ENCODE measurements at places on chromosomes 6 and 20.

GRCh38 chr6:149085557-149085938 is 232.0 kb upstream of the TAB2 start:
- DNase-seq: no peak

DNA sequence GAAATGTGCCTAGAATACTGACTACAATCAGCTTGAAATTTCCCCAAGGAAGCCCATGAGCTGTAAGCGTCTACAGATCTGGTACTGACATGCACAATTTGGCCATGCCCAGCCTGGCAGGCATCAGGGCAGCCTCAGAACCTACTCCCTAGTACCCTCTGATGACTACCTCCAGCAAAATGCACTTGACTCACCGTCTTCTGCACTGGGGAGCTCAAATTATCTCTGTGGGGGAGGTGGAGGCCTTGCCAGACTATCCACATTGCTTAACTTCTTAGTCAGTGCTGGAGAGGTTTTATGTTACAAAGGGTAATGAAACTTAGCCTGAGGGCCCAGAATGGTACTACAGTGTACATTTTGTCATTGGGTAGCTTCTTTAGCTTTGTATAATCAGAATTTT is 126.0 kb upstream of the ADGRF1 start:
- DNase-seq: no peak

DNA sequence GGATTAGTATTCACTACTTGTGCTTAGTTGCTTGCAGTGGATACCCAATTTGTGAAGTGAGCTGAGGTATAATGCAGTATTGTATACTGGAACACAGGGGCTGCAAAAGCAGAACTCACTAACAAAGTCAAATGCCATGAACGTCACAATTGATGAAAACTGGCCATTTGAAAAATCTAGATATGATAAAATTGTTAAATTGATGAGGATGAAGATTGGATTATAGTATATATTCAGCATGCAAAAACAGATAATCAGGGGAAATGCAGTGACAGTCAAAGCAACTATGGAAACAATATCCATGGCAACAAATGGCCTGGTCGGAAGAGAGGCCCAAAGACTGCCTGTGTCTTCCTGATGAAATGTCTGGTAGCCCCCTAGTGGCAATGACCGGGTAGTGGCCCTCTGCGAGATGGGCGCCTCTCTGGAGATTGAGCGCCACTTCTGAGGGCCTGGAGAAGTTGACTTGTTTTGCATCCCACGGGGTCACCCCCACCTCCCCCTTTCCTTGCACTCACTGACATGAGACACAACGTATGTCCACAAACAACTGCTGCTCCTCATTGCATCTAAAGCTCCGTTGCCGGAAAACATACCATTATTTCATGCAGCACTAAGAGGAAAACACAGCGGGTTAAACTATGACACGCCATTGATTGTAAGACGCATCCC is 43.6 kb downstream of the C6orf15 start:
- peak; percentile 67 for DNase-seq

DNA sequence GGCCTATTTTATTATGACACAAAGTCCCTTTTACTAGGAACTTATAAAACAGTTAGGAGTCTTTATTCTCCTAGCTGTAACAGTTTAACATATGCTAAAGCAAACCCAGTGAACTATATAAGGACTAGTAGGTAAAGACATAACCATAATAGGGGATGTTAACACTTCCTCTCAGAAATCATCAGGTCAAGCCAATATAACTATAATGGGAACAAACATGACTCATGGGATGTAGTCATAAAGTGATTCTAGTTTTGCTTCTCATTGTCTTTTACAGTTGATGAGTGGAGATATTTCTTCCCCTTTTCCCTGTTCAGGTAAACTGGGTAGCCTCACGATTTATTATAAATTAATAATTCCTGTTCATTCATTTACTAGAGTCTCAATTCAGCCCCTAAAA is 9.7 kb downstream of the PTCHD4 start:
- no peak for DNase-seq

DNA sequence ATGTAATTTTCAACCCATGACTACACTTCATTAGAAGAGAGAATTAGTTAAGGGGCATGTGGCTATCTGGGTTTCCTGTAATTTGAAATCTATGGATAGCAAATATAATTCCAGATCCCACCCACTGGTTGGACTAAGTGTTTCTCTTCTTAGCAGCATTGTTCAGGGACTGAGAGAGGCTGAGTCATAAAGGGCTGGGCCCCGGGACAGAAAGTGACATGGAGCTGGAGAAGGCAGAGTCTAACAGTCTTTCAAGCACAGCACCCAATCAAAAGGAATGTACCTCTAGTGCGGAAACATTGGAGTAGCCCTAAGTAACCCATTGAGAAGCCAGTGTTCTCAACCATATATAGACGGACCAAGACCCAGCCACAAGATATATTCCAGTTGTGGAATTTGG is 363.9 kb downstream of the DHX35 start:
- no peak for DNase-seq

- DNase-seq: no peak
Measured at GRCh38 chr6:14547284-14547998, 429.9 kb downstream of the CD83 start.

GRCh38 chr20:46992640-46993035 is 98.0 kb downstream of the EYA2 start:
- no peak for DNase-seq

GRCh38 chr20:61755971-61756845 is 309.5 kb downstream of the TAF4 start:
- no peak for DNase-seq

DNA sequence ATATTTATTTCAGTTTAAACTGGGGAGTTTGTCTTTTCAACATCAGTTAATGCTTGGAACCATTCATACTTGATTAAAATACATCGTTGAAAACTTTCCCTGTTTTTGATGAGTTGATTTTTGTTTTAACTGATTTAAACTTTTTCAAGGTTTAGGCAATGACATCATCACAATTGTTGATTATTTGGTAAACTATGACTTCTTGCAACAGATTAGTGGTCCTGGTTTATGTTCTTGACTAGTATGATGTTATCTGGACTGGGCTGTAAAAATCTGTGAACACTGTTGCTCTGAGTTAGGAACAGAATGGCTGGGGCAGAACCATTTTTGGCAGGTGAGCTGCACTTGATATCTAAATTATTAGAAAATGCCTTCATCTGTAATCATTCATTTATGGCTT is at the start of gene ZC2HC1B:
Gene ZC2HC1B, plus strand, starts transcription at position 241 of the 400 bp plus-strand sequence. Its CDS starts 66 bp downstream, at position 307.
- DNase-seq: no peak

- DNase-seq: no peak
Measured at GRCh38 chr6:45078432-45078831, 249.7 kb upstream of the RUNX2 start.

DNA sequence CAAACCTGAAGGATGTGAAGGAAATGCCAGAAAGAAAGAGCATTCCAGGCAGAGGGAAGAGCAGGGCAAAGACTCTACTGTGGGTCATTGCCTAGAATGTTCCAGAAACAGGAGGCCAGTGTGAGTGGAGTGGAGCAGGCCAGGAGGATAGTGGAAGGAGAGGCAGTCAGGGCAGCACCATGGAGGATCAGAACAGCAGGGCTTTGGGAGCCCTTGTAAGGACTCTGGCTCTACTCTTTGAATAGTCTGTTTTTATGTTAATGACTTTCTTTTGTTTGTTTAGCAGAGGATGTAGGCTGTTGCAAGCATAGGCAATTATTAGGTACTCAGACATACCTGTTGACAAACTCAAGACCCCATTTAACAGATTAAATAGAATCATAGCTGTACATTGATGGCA is 23.6 kb upstream of the FBXL4 start:
- DNase-seq: no peak

- no peak for DNase-seq
Measured at GRCh38 chr6:74073429-74073828, 377.4 kb downstream of the CD109 start.

GRCh38 chr6:141169419-141169818 is 963.3 kb upstream of the GJE1 start:
- peak; percentile 27 for DNase-seq

- peak; percentile 49 for DNase-seq
Measured at GRCh38 chr20:63442100-63442493, 30.4 kb downstream of the KCNQ2 start.

- no peak for DNase-seq
Measured at GRCh38 chr6:55748880-55749279, 126.5 kb downstream of the BMP5 start.

DNA sequence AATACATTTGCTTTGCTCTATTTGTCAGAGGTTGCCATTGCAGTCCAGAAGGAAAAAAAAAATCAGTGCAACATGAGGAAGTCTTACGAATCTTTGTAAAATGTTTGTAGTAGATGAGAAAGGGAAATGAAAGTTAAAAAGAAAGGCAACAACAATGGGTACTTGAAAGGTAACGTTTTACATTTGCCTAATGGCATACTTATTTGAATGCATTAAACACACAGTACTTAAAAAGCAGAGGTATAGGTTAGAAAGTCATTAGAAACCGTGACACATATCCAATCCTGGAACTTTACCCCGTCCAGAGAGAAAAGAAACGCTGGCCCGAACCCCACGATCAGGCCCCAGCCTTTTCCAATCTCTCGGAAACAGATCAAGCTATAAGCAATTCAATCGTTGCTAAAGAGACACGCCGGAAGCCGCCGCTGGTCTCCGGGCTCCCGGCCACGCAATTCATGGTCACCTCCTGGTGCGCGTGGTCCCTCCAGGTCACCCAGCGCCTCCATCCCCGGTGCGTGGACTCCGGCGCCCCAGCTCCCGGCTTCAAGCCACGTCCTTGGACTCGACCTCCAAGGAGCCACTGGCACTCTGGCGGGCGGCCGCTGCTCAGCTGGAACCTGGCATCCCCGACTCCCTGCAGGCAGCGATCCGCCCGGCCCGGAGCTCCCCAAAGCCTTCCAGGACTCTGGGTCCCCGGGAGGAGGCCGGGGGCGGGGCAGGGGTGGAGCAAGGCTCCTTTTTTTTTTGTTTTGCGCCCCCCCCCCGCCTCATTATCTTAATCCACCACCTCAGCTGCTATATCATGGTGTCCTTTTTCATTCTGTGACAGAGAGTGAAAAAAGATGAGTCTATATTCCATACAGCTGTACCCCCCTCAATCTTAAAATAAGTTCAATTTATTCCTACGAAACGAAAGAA is at the start of gene SLC18B1:
Gene SLC18B1, minus strand, starts transcription at position 687 of the 918 bp plus-strand sequence. Its CDS starts 181 bp downstream, at position 506.
- DNase-seq: no peak

- DNase-seq: no peak
Measured at GRCh38 chr6:3229566-3230178, 2.2 kb upstream of the TUBB2B start.

DNA sequence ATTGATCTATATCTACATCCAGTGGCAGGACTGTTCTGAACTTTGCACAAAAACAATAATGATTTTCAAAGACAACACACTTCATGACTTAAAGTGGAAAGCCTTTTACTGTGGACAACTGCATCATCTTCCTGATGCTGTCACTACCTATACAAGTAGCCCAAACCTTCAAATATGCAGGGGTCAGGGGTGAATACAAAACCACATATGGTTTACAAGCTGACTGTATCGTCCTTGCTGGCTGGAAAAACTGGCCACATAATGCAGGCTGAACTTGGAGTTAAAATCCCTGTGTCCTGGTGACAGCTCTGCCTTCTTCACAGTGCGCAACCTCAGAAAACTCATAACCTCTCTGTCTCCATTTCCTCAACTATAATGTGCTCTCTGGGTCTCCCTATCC is 128.9 kb downstream of the GMDS start:
- no peak for DNase-seq

- peak; percentile 63 for DNase-seq
Measured at GRCh38 chr6:44655412-44656342, 268.2 kb downstream of the CDC5L start.

DNA sequence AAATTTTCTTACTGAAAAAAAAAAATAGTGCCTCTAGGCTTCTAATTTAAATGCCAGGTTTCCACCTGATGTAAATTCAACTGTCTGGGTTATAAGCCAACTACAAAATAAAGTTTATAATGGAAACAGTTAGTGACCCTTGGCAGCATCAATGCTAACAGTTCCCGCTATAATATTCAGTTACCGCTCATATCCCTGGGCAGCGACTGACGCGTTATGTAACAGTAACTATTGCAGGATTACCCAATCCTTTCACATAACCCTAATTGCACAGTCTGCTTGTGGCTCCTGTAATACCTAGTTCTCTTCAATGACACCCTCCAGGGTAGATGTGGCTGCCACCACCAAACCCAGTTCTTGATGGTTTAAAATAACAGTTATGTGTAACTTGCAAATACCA is 208.6 kb downstream of the MOXD1 start:
- no peak for DNase-seq

DNA sequence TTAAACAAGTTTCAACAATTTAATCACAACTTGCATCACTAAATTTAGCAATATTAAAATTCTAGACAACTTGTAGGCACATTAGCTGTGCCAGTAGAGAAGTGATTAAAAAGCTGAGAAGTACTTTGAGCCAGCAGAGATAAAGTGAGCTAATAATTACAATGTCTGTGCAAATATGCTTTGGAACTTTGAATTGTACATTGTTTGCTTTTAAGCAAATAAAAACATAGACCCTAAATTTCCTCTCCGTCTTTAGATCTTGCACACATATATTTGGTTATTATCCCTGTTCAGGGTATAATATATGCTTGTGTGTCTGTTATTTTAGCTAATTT is 44.2 kb upstream of the DEFB112 start:
- DNase-seq: no peak

DNA sequence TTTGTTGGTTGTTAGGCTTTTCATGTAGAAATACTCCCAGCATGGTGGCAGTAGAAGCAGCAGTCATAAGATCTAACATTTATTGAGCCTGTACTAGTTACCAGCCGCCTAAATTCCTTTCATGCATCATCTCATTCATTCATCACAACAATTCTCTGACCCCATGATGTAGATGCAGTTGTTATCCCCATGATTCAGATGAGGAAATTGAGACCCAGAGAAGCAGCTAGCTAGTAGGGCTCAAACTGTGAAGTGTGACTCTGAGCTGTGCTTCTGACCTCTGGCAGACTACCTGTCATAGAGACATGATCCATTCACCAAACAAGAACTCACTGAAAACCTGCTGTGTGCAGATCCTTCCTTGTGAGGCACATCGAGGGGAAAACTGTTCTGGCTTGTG is 16.9 kb downstream of the RREB1 start:
- DNase-seq: no peak

- no peak for DNase-seq
Measured at GRCh38 chr6:154318721-154319120, 37.9 kb downstream of the IPCEF1 start.

GRCh38 chr6:165117121-165117520 is 192.3 kb downstream of the C6orf118 start:
- DNase-seq: no peak

DNA sequence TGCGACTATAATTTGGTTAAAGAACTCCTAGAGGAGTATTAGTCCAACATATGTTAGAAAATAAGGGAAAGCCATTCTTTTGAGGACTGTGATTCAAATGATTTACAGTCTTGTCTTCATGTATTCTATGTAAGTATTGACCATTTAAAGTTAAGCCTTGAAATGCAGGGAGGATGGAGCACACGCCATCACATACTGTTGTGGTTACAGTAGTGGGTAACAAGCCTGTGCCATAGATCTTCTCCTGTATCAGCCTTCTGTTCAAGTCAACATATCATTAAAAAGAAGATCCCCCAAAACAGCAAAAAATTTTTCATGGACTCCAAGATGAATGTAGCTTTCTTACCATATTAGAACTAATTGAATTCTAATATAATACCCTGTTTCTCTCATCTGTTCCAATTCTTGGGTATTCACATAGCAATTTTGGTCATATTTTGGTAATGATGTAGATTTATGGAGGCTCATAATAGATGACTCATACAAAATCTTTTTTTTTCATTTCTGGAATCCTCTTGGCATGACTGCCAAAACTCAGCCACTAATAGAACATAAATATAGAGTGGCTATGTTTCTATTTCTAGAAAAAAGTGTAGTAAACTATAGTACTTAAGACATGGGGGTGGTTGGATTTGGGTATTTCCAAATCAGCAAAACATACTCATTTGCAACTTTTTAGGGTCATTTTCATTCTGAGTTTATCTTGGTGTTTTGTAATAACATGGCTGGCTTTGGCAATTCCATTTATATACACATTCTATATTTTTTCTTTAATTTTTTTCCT is 413.5 kb downstream of the BCKDHB start:
- no peak for DNase-seq

Data from NT2/D1 (cell line).